ENCODE measurements at places on chromosomes 2 and 18. TPM values are rescaled to one million over a fixed set of nuclear protein-coding genes. Genes with fewer than 3 reads are reported as not detected.

Gene LRRC30
- total RNA-seq = not detected

DNA sequence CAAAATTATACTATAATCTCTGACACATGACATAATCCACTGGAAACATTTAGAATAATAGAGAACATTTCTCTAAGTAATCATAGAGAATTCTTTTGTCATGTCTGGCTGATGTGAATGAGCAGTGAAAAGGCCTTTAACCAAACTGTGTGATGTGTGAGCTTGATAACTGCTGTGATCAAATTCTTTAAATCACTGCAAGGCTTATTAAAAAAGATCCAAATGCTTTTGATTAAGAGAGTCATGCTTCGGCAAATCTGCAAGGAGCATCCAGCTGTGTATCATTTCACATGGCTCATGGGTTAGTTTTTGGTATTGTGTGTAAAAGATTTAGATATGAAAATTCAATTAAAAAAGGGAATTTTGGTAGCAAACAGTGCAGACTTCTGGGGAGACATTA is 58.6 kb upstream of the TFPI start:
- no peak overlapping the region for H3K4me3 ChIP-seq
- no peaks in the 10 kb centered on the region for H3K36me3 ChIP-seq
- no peak for DNase-seq
- no peaks in the 10 kb centered on the region for H3K4me1 ChIP-seq
- H3K27me3 ChIP-seq = no peaks in the 10 kb centered on the region

Gene TFCP2L1
- 0.21 TPM for total RNA-seq

Gene TSN
- total RNA-seq = 61.4 TPM

DNA sequence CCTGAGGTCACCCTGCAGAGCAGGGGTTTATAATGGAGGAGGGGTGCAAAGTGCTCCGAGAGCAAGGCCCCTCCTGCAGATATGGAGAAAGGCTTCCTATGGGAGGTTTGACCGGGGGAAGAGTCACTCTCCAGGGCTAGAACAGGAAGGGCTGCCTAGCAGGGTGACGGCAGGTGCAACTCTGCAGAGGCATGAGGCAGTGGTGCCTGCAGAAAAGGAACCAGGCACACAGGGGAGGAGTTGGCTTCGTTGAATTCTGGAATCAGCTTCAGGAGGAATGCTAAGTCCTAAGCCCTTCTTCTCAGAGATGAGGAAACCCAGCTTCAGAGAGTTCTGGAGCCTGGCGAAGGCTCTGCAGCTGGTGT is 17.5 kb upstream of the HPCAL1 start:
- no peaks in the 10 kb centered on the region for H3K36me3 ChIP-seq
- H3K27me3 ChIP-seq = no peaks in the 10 kb centered on the region
- no peak overlapping the region for H3K27ac ChIP-seq
- no peak overlapping the region for H3K4me3 ChIP-seq
- DNase-seq = no peak
- H3K4me1 ChIP-seq = no peaks in the 10 kb centered on the region

Gene NETO1
- not detected for total RNA-seq

Gene EVA1A
- 1.0 TPM for total RNA-seq

DNA sequence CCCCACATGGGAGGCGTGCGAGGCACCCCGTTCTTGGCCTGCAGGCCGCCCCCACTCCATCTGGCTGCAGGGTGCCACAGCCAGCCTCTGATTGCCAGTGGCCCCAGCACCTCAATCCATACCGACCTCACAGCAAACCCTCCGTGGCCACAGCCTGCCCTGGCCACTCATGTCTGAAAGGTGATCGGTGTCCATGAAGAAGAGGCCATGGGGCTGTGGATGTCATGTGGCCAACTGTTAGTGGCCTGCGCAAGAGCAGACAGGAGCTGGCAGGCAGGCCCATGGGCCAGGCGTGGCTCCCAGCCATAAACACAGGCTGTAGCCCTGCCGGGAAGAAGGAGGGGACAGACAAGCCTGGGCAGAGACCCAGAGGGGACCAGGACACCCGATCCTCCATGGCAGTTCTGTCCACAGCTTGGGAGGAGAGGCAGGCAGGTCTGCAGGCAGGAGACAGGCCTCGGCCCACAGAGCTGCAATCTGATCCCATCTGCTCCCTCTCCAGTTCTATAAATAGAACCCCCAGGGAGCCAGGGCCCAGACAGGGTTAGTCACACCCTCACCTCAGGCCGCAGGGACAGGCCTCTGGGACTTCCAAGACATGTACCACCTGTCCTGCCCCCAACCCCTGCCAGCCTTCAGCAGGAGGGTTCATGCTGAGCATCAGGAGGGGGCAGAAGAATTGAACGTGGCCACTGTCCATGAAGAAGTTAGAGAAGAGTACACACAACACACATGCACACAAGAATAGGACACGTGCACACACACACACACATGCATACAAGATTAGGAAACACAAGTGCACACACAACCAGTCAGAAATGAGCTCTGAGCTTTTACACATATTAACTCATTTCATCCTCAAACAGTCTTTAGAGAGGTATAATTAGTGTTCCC is 16.9 kb downstream of the STEAP3 start:
- no peak for DNase-seq
- no peak overlapping the region for H3K27ac ChIP-seq
- H3K4me1 ChIP-seq = peaks cover 17% of the 10 kb centered on the region
- H3K36me3 ChIP-seq = no peaks in the 10 kb centered on the region

DNA sequence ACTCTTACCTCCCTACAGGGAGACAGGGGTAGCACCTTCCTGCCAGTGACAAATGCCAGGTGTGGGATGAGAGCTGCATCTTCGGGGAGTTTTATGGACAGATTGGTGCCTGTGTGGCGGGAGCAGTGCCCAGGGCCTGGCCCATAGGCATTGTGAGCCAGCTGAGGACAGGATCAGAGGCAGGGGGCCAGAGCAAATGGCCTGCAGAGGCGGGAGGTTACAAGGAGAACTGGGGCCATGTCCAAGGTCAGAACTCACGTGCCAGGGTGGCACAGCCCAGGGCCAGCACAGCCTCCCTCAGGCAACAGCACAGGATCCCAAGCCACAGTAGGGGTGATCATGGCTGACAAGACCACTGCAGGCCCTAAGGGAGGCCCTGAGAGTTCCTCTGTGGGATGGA is 40.2 kb upstream of the MCFD2 start:
- no peak overlapping the region for H3K27ac ChIP-seq
- no peak overlapping the region for H3K4me3 ChIP-seq
- no peaks in the 10 kb centered on the region for H3K27me3 ChIP-seq
- peaks cover 45% of the 10 kb centered on the region for H3K36me3 ChIP-seq

Gene TNP1
- not detected for total RNA-seq

Gene KCNG2
- not detected for total RNA-seq

Gene GRHL1
- total RNA-seq = 0.19 TPM

- peaks cover 2% of the 10 kb centered on the region for H3K36me3 ChIP-seq
- no peaks in the 10 kb centered on the region for H3K27me3 ChIP-seq
- no peaks in the 10 kb centered on the region for H3K4me1 ChIP-seq
These were observed 56.8 kb downstream of the SP110 start for GRCh38 chr2:230162981-230163380.

DNA sequence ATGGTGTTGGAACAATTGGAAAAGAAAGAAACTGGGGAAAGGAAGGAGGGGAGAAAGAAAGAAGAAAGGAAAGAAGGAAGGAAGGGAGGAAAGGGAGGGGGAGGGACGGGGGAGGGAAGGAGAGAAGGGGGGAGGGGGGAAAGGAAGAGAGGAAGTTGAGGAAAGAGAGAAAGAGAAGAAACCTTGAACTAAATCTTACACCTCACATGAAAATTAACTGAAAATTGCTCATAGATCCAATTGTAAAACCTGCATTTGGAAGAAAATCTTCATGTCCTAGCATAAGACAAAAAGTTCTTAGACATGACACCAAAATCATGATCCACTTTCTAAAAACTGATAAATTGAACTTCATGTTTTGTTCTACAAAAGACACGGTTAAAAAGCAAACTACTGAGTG is 163.8 kb downstream of the EXOC6B start:
- H3K4me1 ChIP-seq = no peaks in the 10 kb centered on the region
- no peaks in the 10 kb centered on the region for H3K27me3 ChIP-seq
- no peaks in the 10 kb centered on the region for H3K36me3 ChIP-seq
- H3K4me3 ChIP-seq = no peak overlapping the region
